ENCODE measurements at places on chromosomes 11 and 22.

GRCh38 chr22:28105413-28105812 lies 186.4 kb upstream of the PITPNB start:
- no peak for DNase-seq

- peak; percentile 49 for DNase-seq
These were observed 4.0 kb downstream of the FTH1 start for GRCh38 chr11:61963282-61964057.

- no peak for DNase-seq
These were observed 1365.5 kb downstream of the FAM181B start for GRCh38 chr11:81368192-81368591.

- no peak for DNase-seq
These were observed 51.4 kb downstream of the GRIK4 start for GRCh38 chr11:120562806-120563425.

GRCh38 chr11:71391796-71392195 lies 56.4 kb downstream of the DHCR7 start:
- no peak for DNase-seq

DNA sequence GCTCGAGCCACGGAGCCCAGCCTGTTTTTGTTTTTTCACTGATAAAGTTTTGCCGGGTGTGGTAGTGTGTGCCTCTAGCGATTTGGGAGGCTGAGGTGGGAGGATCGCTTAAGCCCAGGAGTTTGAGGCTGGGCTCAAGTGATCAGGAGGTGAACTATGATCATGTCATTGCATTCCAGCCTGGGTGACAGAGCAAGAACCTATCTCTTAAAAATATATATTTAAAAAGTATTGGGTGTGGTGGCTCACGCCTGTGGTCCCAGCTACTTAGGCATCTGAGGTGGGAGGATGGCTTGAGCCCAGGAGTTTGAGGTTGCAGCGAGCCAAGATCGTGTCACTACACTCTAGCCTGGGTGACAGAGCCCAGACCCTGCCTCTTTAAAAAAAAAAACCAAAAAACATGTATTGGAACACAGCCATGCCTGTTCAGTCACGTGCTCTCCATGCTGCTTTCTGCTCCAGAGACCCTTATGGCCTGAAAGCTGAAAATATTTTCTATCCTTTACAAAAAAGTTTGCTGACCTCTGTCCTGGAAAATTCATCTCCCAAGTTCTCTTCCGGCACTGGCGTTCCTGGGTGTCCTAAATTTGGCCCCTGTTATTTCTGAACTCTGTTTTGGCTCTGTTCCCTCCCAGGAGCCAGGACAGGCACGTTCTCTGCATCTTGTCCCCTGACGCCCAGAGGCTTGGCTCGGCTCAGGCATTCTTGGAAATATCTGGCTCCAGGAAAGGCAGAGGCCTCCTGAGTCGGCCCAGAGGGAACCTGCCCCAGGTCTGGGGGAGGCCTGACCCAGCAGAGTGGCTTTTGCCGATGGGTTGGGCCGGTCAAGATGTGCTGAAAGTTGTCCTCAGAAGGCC lies 61.3 kb upstream of the PPP6R3 start:
- DNase-seq: peak; percentile 21

GRCh38 chr22:35567351-35568141 lies 26.9 kb downstream of the RASD2 start:
- no peak for DNase-seq

- DNase-seq: peak; percentile 79
These were observed 117.8 kb upstream of the C11orf87 start for GRCh38 chr11:109304159-109304558.

- DNase-seq: no peak
These were observed 1.5 kb downstream of the KDM4F start for GRCh38 chr11:95050595-95051202.
